Activated CD4-positive, alpha-beta T cell treated with anti-CD3 and anti-CD28 coated beads, Interleukin-2, amount 50 U/mL, for 4 hours (primary cell): ENCODE measurements at places on chromosomes 4 and X.

DNA sequence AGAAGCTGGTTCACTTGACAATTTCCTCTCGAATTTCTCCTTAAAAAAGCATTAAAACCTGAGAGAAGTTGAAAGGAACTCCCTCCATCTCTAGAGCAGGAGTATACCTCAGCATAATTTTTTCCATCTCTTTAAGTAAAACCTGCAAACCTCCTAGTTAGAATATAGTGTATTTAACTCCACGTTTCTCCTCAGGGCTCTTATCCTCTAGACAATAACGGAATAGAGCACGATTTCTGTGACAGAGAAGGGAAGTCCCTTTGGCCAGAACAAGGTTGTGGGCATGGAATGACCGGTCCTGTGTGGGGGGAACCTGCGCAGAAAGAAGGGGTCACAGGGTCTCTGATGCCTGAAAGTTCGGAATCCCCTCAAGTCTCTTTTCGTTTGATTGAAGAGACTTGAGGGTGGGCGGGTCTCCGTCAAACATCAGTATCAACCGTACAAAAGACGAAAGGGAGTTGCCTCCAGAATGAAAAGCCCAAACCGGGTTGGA lies 697 bp downstream of the ZNF280C start:
- no peak for DNase-seq

GRCh38 chr4:107348188-107349050 lies 312.3 kb upstream of the DKK2 start:
- DNase-seq: no peak

- no peak for DNase-seq
Measured at GRCh38 chrX:91389026-91389425, 45.6 kb upstream of the PABPC5 start.

DNA sequence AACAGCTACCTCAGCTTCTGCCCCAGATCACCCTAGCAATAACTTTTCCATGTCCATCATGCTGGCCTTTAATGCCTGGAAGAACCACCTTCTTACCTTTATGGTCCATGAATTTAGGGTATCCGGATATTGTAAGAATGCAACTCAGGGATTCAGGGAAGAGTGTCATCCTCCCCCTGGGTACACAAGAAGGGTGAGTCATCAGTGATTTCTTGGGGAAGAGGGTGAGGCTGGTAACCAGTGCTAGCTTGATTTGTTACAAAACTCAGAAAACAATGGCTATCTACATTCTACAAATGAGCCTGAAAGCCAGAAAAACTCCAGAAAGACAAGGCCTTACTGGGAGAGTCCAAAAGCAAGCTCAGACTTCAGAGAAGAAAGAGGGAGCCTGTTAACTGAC lies 10.4 kb upstream of the NALF2 start:
- no peak for DNase-seq

DNA sequence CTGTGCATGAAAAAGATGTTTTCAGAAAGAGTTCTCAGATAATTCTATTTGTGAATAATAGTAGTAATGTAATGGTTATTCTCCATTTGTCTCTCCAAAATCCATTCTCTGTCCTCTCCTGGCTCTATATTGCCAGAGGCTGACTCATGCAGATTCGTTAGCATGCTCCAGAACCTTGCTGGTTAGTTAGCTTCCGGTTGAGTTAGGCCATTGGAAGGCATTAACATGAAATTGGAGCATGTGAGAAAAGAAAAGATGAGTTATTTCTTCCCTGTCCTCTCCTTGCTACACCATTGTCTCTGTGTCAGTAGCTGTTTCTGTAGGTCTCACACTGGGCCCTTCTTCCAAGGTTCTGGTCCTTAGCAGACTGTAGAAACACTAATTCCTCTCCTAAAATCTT lies 23.5 kb upstream of the PRDM8 start:
- no peak for DNase-seq

DNA sequence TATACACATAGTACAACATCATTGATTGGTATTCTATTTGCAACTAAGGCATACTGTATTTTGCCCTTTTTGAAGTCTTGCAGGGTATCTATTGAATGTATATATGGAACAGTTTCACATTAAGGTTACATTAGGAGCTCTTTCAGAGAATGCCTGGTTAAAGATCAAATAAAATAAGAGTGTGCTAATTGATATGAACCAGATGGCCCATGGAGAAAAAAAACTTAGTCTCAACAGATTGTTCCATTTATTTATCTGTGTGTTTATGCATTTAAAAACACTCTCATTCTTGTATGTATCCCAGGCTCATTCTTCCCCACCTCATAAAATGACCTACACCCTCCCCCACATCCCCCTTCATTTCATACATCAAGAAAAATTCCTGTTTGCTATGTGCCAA lies 35.2 kb upstream of the GRIA2 start:
- no peak for DNase-seq
